T47D (cell line): ENCODE measurements at places on chromosomes 4 and X.

DNA sequence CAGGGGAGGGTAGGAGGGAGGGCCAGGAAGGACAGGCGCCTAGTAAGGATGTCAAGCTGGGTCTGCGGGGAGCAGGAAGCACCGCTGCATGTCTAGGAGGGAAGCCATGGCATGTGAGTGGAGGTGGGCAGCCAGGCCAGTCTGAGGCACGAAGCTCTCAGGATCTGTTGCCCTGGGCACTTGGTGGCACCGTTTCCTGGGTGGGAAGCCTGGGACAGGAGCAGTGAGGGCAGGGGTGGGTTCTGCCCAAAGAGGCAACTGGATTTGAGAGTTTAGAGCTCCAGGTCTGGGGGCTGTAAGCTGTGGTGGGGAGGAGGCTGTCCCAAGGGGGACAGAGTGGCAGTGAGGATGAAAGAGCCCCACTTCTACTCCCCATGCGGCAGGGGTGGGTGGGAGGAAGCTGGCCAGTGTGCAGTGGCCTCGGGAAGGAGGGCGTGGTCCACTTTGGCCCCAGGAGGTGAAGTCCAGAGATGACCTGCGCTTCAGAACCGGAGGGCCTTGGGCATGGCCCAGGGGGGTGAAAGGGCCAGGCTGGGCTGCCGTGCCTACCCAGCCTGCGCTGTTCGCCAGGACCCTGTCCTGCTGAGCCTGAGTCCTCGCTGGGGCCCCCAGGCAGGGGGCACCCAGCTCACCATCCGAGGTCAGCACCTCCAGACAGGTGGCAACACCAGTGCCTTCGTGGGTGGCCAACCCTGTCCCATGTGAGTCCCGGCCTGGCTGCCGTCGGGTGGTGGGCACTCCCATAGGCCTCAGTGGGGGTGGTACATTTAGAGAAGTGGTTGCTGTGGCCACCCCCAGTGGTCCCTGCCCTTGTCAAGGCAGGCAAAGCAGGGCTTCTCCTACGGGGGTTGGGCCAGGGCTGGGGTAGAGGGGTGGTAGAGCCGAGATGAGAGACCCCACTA lies 8.3 kb upstream of the SRPK3 start:
- DNase-seq, result no peak

- DNase-seq, result no peak
These were observed 57.4 kb downstream of the VEGFC start for GRCh38 chr4:176735300-176735699.

DNA sequence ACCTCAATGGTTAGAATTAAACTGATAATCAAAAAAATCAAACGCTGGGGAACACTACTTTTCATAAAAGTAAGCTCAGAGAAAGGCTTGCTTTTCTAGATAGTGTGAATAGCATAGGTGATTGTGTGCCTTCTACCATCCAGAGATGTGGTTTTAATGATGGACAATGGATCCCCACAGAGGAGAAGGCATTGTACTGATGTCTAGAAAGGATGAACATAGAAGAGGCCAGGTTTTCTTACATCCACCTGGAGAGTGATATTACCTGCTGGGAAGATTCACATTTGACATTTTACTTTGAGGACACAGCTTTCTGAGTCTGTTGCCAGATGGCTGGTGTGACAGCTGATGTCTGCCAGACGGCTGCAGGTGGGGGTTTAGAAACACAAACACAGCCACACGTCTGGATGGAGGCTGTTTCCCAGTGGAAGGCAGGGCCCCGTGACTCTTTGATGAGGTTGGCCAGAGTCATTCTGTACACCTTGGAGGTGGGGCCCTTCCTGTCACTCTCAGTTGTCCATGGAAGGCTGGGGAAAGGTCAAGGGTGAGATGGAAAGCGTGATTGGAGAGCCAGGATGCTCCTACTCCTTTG lies 114.4 kb downstream of the PSAPL1 start:
- DNase-seq, result no peak

DNA sequence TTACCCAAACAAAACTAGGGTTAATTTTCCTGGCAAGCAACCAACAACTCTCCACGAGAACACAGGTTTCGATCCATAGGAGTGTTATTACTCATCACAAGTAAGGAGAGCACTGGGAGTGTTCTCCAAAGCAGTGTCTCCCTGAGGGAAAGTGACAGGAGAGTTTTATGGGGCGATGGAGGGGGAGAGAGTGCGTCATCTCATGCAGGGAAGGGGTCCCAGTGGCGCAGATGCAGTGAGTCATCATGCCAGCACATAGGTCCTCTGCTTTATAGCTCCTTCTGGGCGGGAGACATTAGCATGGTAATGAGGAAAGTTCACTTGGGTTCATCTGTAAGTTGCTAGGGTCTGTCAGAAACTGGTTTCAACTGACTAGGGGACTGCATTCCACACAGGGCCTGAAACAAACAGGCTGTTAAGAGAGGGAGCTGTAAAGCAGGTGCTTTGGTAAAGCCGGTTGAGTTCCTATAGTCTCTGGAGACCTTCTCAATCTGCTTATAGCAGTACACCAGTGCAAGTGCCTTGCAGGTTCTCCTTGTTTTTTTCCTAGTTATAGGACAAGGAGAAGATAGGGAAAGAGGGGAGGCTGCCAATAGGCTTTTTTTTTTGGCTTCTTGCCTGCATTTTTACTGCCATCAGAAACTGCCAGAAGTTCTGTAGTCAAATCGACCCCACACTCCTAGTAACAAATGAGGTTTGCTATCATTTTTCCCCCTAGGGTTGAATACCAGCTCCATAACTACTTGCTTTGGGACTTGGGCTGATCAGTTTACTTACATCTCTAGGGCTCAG lies 12.8 kb upstream of the BOD1L1 start:
- DNase-seq, result no peak

- no peak for DNase-seq
These were observed 581.1 kb downstream of the INPP4B start for GRCh38 chr4:142264961-142265360.

GRCh38 chr4:5019274-5019673 lies at the start of gene CYTL1:
Gene CYTL1 (minus strand): TSS chr4:5019458. CDS start chr4:5019445, 13 bp downstream.
- DNase-seq, result no peak

DNA sequence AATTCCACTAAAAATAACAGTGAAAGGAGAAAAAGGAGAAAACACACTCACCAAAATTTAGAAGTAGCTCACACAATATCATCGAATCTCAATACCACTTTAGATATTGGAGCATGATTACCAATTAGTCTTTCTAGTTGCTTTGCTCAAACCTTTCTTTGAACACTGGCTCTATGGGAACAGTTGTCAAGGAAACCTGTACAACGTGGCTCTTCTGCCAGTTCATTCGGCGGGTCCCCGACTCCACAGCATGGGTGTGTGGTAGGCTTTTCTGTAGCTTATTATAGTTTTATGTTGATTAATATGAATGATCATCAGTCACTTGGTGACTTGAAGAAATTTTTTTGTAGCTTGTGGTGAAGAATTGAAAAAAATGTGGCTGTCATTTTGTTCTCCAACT lies 50.2 kb upstream of the TMEM150C start:
- no peak for DNase-seq

GRCh38 chr4:21512353-21512752 lies 436.2 kb downstream of the KCNIP4 start:
- DNase-seq, result peak; percentile 51

DNA sequence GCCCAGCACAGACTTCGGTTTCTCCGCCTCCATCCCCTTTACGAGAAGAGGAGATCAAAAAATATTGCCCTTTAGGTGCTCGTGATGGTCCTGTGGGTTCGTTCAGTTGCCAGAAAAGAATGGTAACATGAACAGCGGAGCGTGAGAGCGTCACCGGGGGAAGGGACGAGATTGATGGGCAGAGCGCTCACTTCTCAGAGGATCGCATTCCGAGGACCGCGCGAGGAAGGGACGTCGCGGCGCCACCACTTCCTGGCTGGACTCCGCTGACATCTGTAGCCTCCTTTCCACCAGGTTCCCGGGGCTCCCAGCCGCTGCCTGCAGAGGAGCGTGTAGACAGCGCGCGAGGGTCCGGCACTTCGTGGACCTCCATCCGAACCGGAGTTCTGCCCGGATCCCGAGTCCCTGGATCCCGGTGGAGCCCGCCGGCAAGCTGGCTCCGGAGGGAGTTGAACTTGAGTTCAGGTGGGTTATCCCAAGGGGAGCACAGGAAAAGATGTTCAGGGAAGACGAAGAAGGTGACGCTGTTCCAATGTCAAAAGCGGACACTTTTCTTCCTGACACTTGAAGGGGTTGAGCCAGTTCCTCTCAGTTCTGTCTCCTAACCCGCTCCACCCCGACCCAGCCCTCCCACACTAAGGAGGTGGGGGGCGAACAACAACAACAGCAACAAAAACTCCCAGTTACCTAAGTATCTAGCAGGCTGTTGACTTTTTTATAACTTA lies 484 bp downstream of the GALNTL6 start:
- DNase-seq, result no peak
